CD4-positive, alpha-beta T cell treated with Interleukin-15 for 4 hours (primary cell): ENCODE measurements at places on chromosomes 4 and X.

- no peak for DNase-seq
Measured at GRCh38 chr4:6820695-6821094, 38.2 kb downstream of the KIAA0232 start.

DNA sequence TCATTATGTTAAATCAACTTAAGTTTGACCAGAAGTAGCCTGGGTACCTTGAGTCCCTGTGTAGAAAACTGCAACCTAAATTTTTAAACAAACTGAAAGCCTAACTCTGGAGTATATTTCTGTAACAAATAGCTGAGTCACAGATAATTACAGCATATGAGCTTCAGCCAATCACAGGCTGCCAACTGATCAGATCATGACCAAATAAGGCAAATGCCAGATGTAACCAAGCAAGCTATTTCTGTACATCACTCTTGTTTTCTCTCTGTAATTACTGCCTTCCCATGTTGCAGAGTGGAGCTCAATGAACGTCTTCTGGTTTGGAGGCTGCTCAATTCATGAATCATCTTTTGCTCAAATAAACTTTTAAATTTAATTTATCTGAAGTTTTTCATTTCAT lies 980.9 kb upstream of the DIAPH2 start:
- no peak for DNase-seq

GRCh38 chr4:184599492-184600135 lies 49.6 kb downstream of the CASP3 start:
- no peak for DNase-seq

DNA sequence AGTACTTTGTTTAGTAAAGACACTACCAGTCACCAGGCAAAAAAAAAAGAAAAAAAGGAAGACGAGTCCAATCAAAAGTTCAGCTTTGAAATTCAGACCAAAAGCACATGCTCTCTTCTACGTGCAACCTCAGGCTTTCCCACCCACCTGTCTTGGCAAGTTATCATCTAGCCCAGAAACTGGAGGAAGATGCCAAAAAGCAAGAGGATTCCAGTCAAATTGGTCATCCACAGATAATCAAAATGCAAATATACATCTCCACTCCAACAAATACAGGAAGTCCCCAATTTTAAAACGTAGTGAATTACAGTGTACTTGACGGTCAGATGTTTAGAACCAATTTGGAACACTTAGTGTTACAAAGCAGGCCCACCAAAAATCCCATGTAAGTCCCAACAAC lies 96.5 kb downstream of the PALLD start:
- no peak for DNase-seq

DNA sequence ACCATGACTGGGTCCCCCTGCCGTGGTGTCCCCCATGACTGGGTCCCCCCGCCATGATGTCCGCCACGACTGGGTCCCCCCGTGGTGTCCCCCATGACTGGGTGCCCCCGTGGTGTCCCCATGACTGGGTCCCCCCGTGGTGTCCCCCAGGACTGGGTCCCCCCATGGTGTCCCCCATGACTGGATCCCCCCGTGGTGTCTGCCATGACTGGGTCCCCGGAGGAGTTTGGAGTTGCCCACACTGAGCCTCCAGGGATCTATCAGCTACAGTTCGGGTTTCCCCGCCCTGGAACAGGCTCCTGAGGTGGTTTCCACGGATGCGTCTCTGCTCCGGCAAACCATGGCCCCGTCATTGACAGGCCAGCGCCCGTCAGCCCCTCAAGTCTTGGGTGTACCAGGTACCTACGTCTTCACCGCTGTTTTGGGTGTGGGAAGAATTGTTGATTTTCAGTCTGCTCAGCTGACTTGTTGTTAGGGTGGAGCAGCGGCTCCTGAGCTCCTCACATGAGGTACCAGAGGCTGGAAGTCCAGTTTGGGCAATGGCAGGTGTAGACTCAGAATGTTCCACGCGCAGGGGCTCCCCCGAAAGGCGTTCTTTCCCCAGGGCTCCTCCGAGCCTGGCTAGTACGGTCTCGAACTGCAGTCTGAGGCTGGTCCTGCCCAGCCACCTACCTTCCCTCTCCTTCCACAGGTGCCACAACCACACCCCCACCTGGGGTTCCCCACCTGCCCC lies 8.3 kb upstream of the PDE6B start:
- no peak for DNase-seq

- no peak for DNase-seq
Measured at GRCh38 chrX:45714866-45715265, 514.2 kb upstream of the DIPK2B start.

- no peak for DNase-seq
Measured at GRCh38 chr4:8689741-8690140, 97.2 kb downstream of the CPZ start.

- no peak for DNase-seq
Measured at GRCh38 chr4:80162418-80162817, 34.9 kb upstream of the PRDM8 start.

DNA sequence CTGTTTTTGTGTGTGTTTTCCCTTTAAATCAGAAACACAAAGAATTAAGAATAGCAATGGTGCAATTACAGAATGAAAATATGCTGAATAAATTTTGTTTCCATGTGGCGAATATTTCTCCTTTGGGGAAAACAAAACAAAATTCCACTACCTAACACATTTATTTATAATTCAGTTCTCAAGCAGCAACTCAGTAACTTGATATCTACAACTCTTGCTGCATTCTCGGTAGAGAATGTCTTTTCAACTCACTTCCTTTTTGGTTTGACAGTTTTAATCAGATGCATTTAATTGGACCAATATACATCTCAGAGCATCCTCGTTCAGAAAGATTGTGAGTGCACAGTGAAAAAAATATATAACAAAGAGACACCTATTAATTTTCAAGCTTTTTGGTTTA lies 30.8 kb downstream of the ZNF827 start:
- DNase-seq: no peak

DNA sequence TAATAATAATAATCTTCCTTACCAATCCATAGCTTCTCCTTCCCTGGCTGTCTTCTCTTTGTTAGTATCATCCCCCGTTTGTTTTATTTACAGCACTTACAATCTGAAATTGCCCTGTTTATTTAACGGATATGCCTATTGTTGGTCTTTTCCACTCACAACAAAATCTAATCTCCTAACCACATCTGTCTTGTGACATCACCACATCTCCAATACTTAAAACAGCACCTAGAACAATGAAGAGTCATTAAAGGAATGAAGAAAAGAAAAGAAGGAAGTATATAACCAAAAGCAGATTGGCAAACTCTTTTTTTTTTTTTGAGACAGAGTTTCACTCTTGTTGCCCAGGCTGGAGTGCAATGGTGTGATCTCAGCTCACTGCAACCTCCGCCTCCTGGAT lies 38.7 kb upstream of the JADE1 start:
- DNase-seq: no peak
